ENCODE measurements at places on chromosomes 7 and 10. TPM values are rescaled to one million over a fixed set of nuclear protein-coding genes. Genes with fewer than 3 reads are reported as not detected.

GRCh38 chr10:58054881-58055280 lies 212.8 kb downstream of the IPMK start:
- no peak for DNase-seq

- DNase-seq = no peak
Measured at GRCh38 chr10:23505797-23506465, 67.1 kb downstream of the OTUD1 start.

- no peak for DNase-seq
Measured at GRCh38 chr7:98086281-98086718, 20.4 kb upstream of the LMTK2 start.

DNA sequence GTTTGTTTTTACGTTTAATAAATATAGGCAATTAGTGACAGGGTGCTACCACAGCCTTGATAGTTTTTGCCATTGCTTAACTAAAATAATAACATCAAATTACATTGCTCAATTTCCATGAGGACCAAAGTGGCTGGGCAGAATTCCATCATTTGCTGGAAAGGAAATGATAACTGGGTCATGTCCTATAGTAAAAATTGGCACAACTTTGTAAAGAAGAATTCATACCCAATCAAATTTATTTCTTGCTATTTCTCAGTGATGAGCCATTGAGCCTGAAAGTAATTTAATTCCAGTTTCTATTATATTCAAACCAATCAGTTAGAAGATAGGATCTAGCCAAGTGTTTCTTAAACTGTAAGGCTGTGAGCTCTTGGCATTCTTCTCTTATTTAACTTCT lies 102.2 kb upstream of the CTTNBP2 start:
- peak; percentile 74 for DNase-seq

Gene FAM25G
- total RNA-seq = not detected

Gene GPR146
- total RNA-seq = 2.4 TPM
